Urothelium cell line (cell line): ENCODE measurements at places on chromosomes 6 and 20.

GRCh38 chr6:106613590-106613989, 15.7 kb downstream of the RTN4IP1 start:
- no peak for DNase-seq

DNA sequence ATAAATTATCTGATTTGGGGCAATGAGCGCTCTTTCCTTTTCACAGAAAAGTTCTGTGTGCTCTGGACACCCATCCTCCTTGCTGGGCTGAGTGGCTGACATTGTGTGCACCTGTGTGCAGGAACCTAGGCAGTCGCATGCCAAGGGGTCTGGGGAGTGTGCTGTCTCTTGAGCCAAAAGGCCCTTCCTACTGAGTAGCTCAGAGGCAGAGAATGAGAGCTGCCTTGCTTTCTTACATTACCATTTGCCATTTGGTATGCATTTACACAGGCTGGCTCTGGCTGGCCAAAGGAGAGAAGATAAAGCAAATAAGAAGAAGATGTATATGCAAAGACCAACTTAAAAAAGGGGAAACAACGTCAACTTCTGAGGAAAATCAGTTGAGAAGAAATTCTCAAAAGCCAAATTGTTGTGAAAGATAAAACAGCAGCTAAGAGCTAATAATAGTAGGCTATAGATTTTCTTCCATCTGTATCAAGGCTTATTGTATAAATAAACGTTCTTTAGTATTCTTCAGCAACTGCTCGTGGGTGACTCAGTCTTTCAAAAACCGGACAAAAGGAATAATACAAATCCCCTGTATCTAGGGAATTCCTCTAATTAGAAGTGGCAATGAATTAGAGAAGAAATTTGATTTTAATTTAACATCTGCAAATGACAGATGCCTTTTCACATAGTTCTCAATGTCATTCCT, 121.9 kb downstream of the INSM1 start:
- DNase-seq: no peak

DNA sequence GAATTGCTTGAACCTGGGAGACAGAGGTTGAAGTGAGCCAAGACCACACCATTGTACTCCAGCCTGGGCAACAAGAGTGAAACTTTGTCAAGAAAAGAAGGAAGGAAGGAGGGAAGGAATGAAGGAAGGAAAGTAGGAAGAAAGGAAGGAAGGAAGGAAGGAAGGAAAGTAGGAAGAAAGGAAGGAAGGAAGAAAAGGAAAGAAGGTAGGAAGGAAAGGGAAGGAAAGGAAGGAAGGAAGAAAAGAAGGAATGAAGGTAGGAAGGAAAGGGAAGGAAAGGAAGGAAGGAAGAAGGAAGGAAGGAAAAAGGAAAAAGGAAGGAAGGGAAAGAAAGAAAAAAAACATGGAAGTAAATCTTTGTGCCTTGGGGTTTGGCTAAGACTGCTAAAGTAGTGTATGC, 11.7 kb downstream of the ULBP1 start:
- no peak for DNase-seq

DNA sequence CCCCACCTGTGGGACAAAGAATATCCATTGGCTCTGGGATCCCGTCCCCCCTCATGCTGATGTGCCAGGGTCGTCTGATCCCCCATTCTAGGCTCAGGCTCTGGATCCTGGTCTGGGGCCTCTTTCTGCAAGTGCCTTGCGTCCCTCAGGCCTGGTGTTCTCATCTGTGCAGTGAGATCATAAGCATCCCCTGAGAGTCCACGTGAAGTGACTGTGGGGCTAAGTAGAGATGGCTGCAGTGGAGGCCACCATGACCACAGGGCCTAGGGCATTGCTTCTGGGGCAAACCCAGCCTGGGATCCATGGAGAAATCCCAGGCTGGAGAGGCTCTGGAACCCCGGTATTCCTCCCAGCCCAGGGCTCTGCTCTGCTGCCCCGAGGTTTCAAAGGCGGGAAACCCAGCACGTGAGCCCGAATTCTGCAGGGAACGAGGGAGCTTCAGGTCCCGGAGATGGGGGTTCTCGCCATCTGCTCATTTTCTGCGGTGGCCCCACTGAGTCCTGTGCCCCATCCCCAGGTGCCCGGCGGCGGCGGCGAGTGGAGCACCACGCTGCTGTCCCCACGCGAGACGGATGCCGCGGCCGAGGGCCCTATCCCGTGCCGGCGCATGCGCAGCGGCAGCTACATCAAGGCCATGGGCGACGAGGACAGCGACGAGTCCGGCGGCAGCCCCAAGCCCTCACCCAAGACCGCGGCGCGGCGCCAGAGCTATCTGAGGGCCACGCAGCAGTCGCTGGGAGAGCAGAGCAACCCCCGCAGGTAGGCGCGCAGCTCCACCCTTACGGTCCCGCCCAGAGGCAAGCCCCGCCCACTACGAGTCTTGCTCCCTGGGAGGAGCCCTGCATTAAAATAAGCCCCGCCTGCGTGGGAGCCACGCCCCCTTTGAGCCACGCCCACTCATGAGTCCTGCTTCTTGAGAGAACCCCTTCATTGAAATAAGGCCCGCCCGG, 105.5 kb upstream of the MYL9 start:
- DNase-seq: no peak

DNA sequence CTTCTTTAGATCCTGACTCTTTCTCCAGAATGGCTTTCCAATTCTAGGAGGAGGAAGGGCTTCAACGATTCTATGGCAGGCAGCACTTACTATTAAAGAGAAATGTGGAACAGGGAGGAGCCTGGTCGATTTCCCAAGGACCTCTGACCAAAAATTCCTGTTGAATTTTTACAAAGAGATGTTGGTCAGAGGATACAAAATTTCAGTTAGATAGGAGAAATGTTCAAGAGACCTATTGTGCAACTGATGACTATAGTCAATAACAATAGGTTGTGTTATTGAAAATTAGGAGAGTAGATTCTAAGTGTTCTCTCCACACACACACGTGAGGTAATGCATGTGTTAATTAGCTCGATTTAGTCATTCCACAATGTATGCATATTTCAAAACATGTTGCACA, 130.1 kb upstream of the TNFAIP3 start:
- DNase-seq: no peak
